HS-27A (cell line): ENCODE measurements at places on chromosomes 6 and 20.
A peak's percentile ranks its signal among the peaks of the same experiment; 100 is the strongest.

DNA sequence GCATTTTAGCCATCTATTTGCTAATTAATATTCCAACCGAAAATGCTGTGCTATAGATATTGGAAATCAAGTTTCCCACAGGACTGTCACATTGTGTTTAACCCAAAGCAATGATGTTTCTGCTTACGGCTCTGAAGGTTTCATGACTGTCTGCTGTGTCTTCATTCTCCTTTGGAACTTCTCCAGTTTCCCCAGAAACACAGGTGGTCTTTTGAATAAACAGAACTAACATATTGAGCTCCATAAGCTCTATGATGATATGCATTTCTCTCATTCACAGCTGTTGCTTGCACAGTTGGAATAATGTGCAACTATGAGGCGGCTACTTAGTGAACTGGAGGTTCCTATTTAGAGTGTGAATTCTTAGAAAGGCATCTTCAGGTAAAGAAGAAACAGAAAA lies 266.0 kb upstream of the ID4 start:
- DNase-seq: no peak

DNA sequence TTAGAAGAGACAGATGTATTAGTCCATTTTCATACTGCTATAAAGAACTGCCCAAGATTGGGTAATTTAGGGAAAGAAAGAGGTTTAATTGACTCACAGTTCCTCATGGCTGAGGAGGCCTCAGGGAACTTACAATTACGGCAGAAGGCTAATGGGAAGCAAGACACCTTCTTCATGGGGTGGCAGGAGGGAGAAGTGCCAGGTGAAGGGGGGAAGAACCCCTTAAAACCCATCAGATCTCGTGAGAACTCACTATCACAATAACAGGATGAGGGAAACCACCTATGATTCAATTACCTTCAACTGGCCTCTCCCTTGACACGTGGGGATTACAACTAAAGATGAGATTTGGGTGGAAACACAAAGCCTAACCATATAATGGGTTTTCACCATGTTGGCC lies 28.9 kb upstream of the PNRC1 start:
- no peak for DNase-seq

DNA sequence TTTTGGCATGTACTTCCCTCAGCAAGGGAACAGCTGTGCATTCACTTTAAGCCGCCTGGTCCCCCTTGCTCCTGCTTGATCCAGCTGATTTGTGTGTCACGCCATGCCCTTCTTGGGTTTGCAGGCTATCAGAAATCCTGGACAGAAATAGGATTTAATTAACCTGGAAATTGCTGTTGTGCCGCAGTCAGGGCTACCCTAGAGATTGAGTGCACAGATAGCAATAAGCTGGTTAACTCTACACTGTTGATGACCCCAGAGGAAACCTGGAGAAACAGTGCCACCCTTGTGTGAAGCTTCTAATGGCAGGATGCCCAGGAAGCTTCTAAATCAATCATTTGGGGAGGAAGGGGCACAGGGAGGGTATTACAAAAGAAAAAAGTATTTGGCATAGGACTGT lies 199.0 kb downstream of the JARID2 start:
- DNase-seq: no peak

DNA sequence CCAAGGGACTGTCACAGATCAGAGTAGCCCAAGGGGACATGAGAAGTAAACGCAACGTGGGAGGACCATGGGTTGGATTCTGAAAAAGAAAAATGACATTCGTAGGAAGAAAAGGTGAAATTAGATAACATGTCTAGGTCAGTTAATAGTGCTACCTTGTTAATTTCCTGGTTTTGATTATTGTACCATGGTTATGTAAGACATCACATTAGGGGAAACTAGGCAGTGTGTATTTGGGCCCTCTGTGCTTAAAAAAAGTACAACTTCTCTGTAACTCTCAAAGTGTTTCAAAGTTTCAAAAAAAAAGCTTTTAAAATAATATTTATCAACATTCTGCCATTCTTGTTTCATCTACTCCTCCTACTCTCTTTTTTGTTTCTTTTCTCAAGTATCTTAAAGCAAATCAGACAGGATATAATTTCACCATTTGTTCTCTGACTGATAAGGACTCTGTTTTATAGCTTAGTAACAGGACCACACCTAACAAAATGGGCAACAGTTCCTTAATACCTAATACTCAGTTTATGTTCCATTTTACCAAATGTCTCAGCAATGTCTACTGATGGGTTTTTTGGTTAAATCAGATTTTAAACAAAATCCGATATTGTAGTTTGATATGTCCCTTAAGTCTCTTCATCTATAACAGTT lies 97.1 kb upstream of the PLCB4 start:
- no peak for DNase-seq

GRCh38 chr6:106146852-106147351 lies 60.8 kb downstream of the PRDM1 start:
- no peak for DNase-seq

DNA sequence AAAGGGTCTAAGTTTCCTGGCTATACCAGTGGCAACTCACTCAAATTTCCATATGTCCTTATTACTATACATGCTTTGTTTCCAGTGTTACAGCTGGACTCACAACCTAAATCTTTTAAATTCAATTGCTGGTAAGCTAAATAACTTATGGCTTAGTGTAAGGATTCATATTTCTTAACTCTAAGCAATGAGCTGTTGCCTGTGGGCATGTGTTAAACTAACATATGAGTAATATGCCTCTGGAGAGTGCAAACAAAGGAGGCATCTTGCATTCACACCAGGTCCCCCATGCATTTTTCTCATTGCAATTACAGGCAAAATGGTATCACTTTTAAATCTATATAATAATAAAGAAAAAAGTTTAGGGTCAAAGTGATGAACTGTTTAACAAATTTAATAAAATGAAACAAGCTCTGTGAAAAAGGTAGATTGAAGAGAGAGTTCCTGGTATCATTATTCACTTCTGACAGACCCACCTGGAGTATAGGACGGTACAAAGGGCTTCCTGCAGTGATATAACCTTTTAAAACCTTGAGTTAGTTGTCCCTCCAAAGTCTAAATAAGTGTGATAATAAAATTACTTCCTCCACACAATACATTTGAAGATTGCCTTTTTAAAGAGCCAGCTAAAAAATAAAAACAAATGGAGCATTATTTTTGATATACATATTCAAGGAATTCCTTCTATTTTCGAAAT lies 57.6 kb upstream of the HMGCLL1 start:
- DNase-seq: no peak

DNA sequence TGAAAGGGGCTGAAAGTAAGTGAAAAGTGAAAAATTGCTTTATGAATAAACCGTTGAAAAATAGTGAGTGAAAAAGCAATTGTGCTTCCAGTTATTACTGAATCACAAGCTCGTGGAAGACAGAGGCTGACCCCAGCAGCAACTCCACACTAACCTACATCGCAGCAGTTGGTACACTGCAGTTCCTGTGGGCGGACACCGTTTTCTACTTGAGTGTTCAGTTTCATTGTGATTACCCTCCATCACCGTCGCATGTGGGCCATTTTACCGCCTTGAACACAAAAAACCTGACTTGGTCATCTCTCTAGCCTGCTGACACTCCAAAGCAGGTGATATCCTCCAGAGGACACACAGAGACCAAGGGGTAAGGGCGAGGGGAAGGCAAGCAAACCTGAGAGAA lies 28.4 kb downstream of the PRDM1 start:
- DNase-seq: no peak

GRCh38 chr6:90575267-90575666 lies 11.6 kb downstream of the MAP3K7 start:
- DNase-seq: no peak

- peak; percentile 67 for DNase-seq
These were observed 10.4 kb downstream of the MRPL14 start for GRCh38 chr6:44116641-44117382.

- DNase-seq: no peak
These were observed 158.2 kb downstream of the BMP7 start for GRCh38 chr20:57108218-57108617.

- DNase-seq: no peak
These were observed 411 bp downstream of the DSN1 start for GRCh38 chr20:36773107-36773596.

GRCh38 chr20:19908576-19908975 lies 108.6 kb upstream of the NAA20 start:
- DNase-seq: no peak

GRCh38 chr6:141123497-141123896 lies 1009.2 kb upstream of the GJE1 start:
- no peak for DNase-seq

DNA sequence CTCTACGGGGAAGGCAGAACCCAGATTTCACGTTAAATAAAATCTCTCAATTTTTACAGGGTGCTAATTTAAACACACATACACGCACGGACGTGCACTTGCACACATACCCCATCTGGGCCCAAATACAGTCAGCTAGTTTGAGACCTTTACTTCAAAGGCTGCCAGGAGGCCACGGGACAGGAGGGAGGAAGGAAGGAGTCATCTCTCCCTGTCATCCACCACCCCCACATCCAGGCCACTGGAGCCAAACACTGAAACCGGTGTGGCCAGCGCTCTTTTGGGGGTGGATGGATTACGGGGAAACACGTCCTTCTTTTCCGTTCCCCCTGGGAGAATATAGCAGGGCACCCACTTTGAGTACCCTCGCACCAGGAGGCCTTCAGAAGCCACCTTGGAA lies 60.1 kb downstream of the ZNF831 start:
- DNase-seq: no peak

- no peak for DNase-seq
These were observed 15.1 kb downstream of the ACSS1 start for GRCh38 chr20:25042531-25043498.

DNA sequence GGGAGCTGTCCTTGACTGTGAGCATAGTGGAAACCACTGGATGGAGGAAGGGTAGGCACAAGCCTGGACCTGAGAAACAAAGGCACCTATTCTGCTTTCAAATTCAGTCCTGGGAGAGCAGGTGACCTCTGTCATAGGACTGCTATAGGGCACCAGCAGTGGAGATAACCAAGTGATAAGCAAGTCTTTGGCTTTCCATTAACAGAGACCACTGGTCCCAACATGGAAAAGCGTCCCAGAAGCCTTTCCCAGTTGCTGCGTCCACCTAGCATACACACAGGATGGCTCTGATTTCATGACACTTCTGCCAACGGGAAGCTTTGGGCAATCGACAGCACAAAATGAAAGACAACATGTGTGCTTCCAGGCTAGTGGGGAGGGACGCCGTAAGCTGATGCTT lies 8.9 kb downstream of the SLC22A3 start:
- no peak for DNase-seq

GRCh38 chr6:116572162-116572561 lies 858 bp downstream of the RWDD1 start:
- DNase-seq: no peak

- DNase-seq: no peak
These were observed 3.0 kb upstream of the ZSCAN26 start for GRCh38 chr6:28263922-28264321.

GRCh38 chr6:87922947-87923330 lies 124.7 kb upstream of the SPACA1 start:
- DNase-seq: no peak

DNA sequence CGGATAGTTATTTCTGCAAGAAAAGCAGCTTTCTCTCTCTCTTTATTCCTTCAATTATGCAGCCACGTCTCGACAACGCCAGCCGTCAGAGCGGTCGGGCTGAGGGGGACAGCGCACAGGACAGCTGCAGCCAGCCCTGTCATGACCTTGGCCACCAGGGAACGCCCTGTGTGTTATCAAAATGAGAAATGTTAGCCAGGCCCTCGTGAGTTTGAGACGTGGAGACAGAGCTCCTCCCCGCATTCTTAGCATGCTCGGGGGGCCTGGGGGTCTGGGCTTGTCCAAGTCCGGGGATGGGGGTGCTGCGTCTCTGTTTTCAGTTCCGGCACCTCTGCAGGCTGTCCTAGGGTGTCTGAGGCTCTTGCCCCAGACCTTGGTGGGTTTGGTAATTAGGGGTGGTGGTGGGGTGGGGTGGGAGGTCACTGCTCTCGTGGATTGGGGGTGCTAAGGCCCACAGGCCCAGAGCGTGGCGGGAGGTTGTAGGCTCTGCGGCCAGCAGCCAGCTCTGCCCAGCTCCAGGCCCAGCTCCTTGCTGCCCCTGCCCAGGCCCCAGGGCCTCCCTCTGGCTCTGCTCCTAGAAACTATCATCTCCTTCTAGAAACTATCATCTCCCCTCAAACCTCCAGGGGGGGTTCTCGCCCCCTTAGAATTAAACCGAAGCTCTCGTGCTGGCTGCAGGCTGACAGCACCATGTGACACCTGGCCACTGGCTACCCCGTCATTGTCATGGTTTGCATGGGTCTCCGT lies 54.3 kb upstream of the GATA5 start:
- no peak for DNase-seq

GRCh38 chr20:33796907-33797544 lies 14.1 kb upstream of the CHMP4B start:
- no peak for DNase-seq

- DNase-seq: no peak
These were observed 579.9 kb downstream of the BMP2 start for GRCh38 chr20:7347409-7347808.

- DNase-seq: no peak
These were observed 220.5 kb upstream of the SSTR4 start for GRCh38 chr20:22814471-22815205.

DNA sequence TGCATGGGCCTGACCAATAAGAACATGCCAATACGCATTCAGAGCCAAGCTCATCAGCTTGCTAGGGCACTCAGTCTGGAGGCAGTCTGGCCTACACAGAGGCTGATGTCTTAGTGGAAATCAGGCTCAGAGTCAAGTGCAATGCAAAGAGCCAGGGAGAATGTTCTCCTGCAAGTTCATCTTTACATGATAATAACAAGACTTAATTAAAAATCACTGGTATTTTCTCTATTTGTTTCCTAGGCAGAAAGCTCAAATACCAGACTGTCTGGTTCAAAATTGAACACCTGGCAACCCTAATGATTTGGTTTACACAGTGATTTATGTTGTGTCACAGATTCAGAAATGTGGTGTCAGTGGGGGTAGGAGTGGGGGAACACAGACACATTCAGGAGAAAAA lies 689.3 kb upstream of the FLRT3 start:
- no peak for DNase-seq

DNA sequence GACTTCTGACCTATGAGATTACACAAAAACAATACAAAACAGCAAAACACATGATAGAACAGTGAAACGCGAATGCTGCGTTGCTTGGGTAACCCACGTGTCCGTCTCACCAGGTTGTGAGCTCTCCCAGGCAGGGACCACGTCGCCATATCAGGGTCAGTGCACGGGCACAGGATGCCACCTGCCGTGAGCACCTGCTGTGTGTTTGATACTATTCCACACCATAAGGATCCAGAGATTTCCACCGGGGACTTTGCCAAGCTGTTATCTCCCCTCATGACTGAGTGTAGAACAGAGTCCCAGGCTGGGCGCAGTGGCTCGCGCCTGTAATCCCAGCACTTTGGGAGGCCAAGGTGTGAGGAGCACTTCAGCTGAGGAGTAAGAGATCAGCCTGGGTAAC lies 288.0 kb downstream of the BMP7 start:
- no peak for DNase-seq

DNA sequence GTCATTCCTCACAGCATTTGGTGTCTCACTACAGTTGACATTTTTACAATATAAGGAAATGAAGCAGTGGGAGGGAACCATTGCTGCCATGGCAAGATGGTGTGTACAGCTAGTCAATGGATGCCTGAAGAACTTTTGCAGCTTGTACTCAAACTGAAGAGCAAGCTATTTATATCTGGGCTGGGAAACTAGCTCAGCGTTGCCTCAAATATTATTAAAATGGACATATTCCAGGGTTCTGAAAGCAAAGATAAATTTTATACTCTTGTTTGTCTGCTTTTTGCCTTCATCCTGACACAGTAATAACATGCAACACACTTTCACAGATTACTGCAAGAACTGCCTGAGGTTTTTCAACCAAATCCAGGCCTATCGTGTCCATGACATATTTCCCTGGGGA lies 156.4 kb upstream of the COL21A1 start:
- DNase-seq: no peak

GRCh38 chr6:36129941-36130666 lies at the start of gene MAPK13:
MAPK13 (plus strand) TSS chr6:36130513; CDS start chr6:36130583, 70 bp downstream.
- DNase-seq: no peak
